ENCODE measurements at places on chromosomes 11 and 22. TPM values are rescaled to one million over a fixed set of nuclear protein-coding genes. Genes with fewer than 3 reads are reported as not detected.

Gene RAG1
- 0.42 TPM for total RNA-seq

Gene MUC6
- total RNA-seq, result not detected

Gene MPPED2
- total RNA-seq, result not detected

Gene SEPTIN5
- 0.71 TPM for total RNA-seq

Gene KDM4D
- total RNA-seq, result 0.44 TPM

Gene RAB3IL1
- 0.34 TPM for total RNA-seq

Gene OR5D18
- total RNA-seq, result not detected

Gene LAYN
- total RNA-seq, result 4.1 TPM

Gene NXPE4
- not detected for total RNA-seq

Gene POU2F3
- total RNA-seq, result 1.2 TPM

All from T-helper 1 cell treated with Interleukin-12 subunit alpha and Interleukin-12 subunit beta and Interleukin-4 antibody, amounts not matched to agents 30 ng/mL and 1 ng/mL, for 36 hours (primary cell).